AG10803 (cell line): ENCODE measurements at places on chromosomes 4 and X.

DNA sequence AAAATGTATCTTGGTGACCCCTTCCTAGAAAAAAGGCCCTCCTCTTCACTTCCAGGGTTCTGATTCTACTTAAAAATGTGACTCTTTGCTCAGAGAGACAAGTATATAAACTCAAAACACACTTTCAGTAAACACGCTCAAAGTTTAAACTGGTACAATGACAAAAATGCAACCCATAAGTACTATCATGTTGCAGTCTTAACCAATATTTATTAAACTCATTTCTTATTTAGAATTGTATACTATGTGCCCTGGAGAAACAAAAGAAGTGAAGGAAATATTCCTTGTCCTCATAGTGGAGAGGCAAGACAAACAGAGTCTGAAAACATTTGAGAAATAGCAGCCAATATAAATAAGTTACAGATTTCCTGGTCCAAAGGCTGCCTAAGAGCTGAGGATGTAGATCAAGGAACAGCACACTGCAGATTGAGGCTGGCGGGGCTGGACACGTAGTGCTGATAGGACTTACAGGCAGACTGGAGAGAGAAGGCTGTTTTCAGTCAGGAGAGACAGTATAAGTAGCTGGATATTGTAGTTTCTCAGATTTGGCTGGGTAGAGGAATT, 39.1 kb upstream of the ANXA3 start:
- DNase-seq: no peak

DNA sequence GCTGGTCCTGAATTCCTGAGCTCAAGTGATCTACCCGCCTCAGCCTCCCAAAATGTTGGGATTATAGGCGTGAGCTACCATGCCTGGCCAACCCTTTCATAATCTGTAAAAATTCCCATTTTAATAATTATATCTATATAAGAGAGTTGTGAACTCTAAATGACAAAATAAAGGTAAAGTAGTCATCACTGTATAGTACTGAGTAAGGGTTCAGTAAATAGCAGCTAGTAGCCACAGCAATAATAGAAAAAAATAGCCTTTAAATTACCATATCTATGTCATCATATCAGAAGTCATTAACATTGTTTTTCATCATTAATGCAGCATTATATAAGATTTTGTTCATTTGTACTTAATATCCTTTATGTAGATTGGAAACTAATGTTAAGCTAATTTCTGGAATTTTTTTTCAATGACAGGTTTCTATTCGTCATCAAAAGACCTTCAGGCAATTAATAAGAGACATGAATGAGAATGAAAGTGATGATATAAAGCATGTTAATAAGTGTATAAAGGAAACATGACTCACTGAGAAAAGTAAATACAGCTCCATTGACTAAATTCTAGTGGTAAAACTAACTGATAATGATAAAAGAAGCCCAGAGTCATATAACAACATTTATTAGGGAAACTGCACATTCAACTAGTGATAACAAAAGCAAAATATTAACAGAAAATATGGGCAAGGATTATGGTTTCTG, 85.9 kb upstream of the UGT8 start:
- no peak for DNase-seq

- DNase-seq: peak; percentile 94
Measured at GRCh38 chr4:154124539-154125255, 335.8 kb upstream of the SFRP2 start.

DNA sequence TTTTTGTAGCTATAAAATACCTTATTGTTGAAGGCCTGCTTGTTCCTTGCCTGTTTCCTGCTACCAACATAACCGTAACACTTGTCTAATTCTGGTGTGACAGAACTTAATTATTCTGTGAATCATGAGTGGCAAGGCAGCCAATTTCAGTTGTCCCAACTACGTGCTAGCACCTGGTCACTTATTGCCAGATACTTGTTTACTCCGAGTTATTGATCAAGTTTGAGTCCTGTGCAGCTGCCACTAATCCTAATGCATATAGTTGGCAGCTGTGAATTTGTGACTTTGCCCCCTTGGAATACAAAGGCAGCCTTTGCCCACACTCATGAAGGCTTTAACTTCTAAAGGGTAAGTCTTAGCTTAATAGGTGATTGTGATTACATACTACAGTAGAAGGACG, 7.8 kb upstream of the RNF128 start:
- no peak for DNase-seq
